ENCODE measurements at places on chromosomes 11 and 22.

GRCh38 chr11:43549624-43550023, 130.9 kb upstream of the HSD17B12 start:
- no peak for DNase-seq

DNA sequence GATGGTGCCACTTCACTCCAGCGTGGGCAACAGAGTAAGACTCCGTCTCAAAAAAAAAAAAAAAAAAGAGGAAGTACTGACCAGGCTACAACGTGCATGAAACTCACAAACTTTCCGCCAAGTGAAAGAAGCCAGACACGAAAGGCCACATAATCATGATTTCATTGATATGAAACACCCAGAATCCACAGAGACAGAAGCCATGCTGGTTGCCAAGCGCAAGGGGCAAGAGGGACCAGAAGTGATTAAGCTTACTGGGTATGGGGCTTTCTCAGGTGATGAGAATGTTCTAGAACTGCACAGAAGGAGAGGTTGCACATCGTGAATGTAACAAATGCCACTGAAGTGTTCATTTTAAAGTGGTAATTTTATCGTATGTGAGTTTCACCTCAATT, 60.9 kb downstream of the CELSR1 start:
- peak; percentile 25 for DNase-seq

GRCh38 chr11:8288824-8289491, 25.3 kb upstream of the LMO1 start:
- DNase-seq: no peak

DNA sequence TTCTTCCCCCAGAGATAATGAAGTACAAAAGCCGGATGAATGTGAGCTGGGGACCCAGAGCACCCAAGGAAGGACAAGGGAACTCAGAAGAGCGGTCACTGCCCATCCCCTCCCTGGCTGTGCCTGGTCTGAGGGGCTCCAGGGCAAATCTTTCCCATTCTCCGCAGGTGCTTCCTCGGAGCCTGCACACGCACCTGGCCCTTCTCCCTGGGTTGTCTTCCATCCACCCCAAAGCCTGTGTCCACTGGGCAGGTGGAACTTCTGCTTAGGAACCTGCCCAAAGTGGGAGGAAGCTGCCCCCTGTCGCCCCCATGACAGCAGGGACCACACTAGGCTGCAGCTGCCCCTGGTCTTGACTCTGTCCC, 121.0 kb upstream of the FGF3 start:
- DNase-seq: no peak

DNA sequence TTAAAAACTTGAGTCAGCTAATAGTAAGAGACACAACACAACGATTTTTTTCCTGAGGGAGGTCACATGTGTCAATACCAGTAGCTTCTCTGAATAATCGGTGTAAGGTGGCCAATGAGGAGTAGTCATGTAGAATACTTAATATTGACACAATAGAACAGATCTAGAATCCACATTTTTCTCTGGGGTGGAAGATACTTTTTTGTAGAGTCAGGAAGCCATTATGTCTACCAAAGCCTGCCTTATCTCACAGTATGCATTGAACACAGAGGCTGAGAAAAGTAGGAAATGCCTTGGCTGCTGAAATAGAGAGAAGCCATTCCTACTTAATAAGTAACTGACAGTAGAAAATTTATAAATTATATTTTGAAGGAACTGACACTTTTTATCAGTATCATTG, 725.0 kb downstream of the METTL15 start:
- no peak for DNase-seq

GRCh38 chr11:58494101-58494500, 13.8 kb downstream of the OR5B21 start:
- DNase-seq: no peak

GRCh38 chr11:3184732-3185347, 19.7 kb upstream of the OSBPL5 start:
- no peak for DNase-seq

GRCh38 chr11:23453522-23453921, 593.2 kb upstream of the CCDC179 start:
- no peak for DNase-seq

DNA sequence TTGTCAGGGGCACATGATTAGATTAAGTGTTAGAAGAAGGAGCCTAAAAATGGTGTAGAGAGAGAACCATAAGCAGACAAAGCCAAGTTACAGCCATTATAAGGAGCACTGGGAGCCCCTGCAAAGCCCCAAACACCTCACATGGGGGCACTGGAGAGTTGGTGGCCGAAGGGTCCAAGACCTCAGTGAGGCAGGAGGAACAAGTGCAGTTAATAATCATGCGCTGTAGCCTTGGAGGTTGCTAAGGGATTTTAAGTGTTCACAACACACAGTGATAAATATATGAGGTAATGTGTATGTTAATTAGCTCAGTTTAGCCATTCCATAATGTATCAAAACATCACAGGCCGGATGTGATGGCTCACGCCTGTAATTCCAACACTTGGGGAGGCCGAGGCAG, 54.4 kb upstream of the JAM3 start:
- no peak for DNase-seq

GRCh38 chr11:117733316-117733715, 63.7 kb downstream of the DSCAML1 start:
- DNase-seq: no peak

- peak; percentile 46 for DNase-seq
These were observed 252.0 kb downstream of the CTTN start for GRCh38 chr11:70650075-70650909.

- DNase-seq: no peak
These were observed 12.9 kb upstream of the PPP2R1B start for GRCh38 chr11:111779118-111779517.

DNA sequence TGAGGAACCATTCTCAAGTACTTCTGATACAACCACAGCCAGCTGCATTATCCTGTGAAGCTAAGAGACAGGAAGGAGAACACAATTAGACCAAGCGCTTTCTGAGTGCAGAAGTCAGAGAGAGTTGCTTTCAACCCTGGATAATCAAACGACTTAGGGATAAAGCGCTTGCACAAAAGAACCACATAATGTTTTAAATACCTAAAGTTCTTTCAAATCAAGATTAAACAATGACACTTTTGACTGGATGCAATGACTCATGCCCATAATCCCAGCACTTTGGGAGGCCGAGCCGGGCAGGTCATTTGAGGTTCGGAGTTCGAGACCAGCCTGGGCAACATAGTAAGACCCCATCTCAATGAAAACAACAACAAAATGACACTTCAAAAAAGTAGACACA, 145.1 kb downstream of the SWAP70 start:
- no peak for DNase-seq

GRCh38 chr22:46027211-46028105, 50.5 kb upstream of the WNT7B start:
- no peak for DNase-seq

GRCh38 chr11:31943056-31943780, 132.1 kb upstream of the PAX6 start:
- no peak for DNase-seq

DNA sequence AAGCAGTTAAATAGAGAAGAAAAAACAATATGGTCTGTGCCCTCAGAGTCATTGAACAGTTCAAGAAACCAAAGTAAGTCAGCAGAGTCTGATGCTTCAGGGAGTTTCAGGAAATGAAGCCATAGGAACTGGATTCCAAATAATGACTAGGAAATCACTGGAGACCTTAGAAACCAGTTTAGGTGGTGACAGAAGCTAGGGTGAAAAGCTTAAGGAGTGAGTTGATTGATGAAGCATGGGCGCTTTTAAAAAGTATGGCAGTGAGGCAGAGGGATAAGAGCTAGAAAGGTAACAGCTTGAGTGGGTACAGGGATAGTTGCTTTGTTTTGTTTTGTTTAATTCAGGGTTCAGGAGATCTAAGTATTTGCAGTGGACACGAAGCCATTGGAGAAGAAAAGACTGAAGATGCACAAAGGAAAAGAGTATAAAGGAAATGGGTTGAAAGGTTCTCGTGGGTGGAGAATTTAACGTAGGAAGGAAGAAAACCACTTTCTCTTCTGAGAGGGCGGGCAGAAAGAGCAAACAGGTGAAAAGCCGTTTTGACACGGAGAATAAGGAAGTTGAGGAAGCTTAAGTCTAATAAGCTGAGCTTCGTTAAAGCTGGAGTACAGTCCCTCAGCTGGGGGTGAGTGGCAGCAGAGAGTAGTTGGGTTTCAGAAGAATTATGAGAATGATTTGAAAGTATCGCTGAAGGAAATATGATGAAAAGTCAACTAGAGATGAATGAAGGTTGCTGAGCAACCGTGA, 14.8 kb downstream of the SGSM3 start:
- no peak for DNase-seq

- DNase-seq: peak; percentile 56
These were observed 38.5 kb downstream of the TNRC6B start for GRCh38 chr22:40216041-40216756.

- DNase-seq: no peak
These were observed 147.2 kb upstream of the BDNF start for GRCh38 chr11:27847496-27847895.

- DNase-seq: no peak
These were observed 557.2 kb downstream of the BUD13 start for GRCh38 chr11:116215471-116216113.

DNA sequence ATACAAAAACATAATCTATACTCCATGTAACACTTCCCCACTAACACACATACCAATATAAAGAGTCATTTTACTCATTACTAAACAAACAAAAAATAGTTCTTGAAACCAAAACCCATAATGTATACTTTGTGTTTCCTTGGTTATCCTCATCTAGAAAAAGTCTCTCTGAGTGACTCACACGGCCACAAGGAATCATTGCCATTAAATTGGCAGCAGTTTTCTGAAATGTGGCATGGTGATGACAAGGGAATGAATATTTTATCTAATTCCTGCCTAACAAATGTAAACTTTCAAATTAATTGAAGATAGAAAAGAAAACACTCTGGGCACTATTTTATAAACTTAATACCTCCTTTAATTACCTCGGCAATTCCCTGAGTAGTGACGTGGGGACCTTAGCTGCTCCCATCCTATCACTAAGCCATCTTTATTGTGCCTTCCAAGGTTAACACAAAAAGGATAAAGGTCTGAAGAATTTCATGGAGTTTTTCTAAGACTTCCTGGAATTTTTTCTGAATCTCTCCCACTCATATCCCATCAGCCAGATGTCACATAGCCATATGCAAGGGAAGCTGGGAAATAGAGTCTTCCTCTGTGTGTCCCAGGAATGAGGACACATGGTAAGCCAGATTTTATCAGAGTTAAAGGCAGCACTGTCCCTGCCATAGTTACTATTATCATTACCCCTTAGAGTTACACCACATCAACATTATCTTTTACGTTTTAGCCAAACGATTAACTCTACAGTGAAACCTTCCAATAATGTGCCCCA, 857.2 kb upstream of the TENM4 start:
- no peak for DNase-seq
